Cardiac fibroblast (primary cell): ENCODE measurements at places on chromosomes 3 and 15.

DNA sequence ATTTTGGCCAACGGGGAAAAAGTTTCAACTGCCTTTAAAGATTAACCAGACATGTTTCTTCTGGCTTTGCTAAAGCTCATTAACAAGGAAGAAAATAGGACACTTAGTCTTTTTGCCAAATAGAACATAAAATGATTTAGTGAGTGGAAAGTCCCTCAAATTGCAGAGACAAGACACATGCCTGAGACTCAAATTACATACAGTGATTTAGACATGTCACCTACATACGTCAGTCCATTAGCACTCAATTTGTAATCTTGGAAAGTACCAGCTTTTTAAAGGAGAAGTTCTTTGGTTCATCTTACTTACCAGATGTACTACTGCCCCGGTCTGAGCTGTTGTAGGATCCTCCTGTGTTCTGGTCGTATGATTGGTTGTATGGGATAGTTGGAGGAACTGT lies 1134.2 kb downstream of the ROBO1 start:
- DNase-seq: peak; percentile 8

- no peak for DNase-seq
These were observed 54.7 kb upstream of the USP3 start for GRCh38 chr15:63449731-63450130.

DNA sequence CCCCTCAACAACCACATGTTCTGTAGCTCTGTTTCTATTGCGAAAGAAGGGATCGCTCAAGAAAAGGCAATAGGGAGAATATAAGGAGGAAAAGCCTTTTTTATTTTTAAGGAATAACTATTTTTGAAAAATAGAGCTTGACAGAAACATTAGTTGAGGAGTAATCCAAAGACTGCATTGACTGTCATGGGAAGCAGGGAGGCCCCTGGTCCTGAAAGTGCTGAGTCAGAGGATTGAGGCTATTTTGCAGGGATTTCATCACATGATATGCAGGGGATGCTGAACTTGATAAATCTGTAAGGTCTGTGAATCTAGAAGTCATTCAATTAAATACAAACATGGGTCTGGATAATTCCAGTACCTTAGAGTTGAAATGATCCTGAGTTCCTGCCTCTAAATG lies 92.0 kb downstream of the MTHFS start:
- no peak for DNase-seq

GRCh38 chr15:50506121-50506520 lies 40.3 kb downstream of the USP50 start:
- DNase-seq: no peak

DNA sequence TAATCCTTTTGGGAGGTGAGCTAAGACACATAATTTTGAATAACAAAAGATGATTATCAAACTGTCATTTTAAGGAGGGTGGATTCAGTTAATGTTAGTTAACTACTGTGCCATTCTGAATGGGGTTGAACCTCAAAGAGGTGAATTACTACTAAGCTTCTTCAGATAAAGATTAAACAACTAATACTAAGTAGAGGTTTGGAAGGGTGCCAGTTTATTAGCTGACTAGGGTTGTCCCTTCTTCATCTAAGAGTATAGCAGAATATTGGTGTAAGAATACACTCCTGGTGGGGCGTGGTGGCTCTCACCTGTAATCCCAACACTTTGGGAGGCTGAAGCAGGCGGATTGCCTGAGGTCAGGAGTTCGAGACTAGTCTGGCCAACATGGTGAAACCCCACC lies 123.1 kb upstream of the LRRFIP2 start:
- no peak for DNase-seq
